Testis (tissue), 5 donors: ENCODE measurements at places on chromosomes 11 and 22. TPM values are rescaled to one million over a fixed set of nuclear protein-coding genes. Genes with fewer than 3 reads are reported as not detected.

Gene OVOL1
- polyA plus RNA-seq = 72.4 TPM

Gene C11orf91
- 12.8 TPM for polyA plus RNA-seq

Gene THOC5
- polyA plus RNA-seq = 58.7 TPM

Gene MUC2
- 0.41 TPM for polyA plus RNA-seq

Gene HEPACAM
- 0.75 TPM for polyA plus RNA-seq

Gene CHCHD10
- polyA plus RNA-seq = 74.8 TPM

Gene APLNR
- polyA plus RNA-seq = 7.1 TPM

Gene C22orf23
- polyA plus RNA-seq = 241 TPM

Gene OR5W2
- polyA plus RNA-seq = not detected
